SK-N-SH (cell line): ENCODE measurements at places on chromosomes 11 and 22.
A peak's percentile ranks its signal among the peaks of the same experiment; 100 is the strongest.

DNA sequence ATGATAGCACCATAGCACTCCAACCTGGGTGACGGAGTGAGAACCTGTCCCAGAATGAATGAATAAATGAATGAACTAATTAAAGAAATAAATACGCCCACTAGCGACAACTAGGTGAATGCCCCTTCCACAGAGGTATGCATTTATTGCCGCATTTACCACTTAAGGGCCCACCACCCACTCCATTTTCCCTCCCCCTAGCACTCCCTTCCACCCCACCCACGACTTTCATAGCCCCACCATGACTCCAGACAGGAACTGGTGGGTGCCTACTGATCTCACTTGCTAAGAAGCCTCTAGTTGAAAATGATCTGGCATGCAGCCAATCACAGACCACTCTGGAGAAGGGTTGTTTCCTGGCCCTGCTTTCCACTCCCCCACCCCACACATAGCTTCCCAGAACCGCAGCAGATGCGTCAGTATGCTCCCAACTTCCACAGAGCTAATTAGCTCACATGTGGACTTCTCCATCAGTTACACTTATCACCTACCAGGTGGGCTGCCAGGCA is 167.6 kb downstream of the WT1 start:
- DNase-seq: no peak

DNA sequence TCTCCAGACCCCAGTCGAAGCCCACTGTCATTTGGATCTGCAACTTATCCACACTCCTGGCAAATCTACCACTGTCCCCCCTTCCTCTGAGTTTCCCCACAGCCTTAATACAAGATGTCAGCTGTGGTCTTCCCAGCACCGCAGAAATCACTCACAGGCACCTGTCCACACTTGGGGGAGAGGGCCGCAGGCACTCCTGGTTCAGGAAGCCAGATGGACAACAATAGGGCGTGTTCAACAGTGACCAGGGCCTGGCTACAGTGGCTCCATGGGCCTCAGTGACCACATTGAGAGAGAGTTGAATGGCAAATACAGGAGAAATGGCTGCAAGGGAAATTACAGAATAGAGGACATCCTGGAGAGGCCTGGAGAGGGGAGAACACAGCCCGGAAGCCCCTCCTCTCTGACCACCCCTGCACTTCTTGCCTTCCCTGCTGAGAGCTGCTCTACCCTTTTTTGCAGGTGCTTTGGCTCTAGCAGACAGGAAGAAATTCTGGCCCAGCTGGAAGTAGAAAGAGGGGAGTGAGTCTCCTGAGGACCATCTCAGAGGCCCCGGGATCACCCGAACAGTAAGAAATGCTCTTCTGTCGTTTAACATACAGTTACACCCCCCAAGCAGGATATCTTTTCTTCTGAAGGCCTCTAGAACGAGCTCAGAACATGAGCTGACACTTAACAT is 164.6 kb downstream of the FEZ1 start:
- no peak for DNase-seq

GRCh38 chr22:48902983-48903650 is 924.6 kb downstream of the BRD1 start:
- DNase-seq: no peak

GRCh38 chr11:108788565-108789199 is 123.8 kb downstream of the DDX10 start:
- no peak for DNase-seq

- no peak for DNase-seq
These were observed 48.7 kb downstream of the CYTH4 start for GRCh38 chr22:37331034-37331428.

- DNase-seq: no peak
These were observed 333.7 kb upstream of the LUZP2 start for GRCh38 chr11:24163146-24163545.

DNA sequence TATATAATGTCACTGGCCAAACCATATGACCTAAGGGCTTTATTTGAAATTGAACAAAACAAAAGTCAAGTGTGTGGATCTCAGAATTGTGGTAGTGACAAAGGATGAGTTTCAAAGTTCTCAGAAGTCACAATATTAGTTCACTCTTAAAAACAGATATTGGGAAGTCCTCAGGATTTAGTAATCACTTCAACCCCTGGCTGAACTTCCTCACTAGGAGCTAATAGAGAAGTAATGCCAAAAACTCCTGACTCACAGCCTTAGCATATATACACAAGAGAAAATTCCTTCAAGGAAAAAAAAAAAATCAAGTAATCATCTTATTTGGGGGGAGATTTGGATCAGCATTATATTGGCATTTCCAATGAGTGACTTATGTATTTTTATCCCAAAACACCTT is 75.6 kb upstream of the APOA1 start:
- DNase-seq: no peak

- DNase-seq: no peak
These were observed 4.5 kb downstream of the OR10G7 start for GRCh38 chr11:124036666-124037065.

DNA sequence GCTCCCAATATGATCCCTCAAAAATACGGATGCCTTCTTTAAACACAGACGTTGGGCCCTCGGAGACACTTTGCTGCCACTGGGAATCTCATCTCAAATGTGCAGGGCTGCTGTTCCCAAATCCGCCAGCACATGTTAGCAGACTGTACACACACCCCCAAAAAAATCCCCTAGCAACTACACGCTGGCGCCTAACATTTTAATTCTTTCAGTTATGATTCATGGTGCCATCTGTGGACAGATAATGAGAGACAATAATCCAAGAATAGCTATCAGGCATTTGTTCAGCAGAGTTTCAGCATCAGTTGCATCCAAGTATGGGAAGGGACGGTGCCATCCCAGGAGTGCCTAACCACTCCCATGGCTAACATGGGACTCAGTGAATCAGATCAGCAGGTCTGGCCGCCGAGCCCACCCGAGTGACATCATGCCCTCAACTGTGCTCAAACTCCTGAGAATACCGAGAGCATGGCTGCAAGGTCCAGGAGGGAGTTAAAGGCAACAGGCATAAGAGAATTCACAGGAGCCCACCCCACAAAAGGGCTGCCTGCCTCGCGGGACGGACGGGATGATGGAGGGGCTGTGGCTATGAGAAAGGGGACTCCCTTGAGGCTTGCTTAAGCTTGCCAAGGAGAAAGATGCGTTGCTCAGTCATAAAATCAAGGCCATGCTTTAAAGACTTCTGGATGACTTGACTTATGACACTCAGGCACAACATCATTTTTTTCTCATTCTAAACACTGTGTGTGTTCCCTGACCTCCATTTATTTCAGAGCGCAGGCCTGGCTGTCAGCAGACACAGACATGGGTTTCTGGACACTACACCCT is 337.0 kb downstream of the SHANK2 start:
- no peak for DNase-seq

GRCh38 chr11:114197799-114198500 is 98.2 kb upstream of the NNMT start:
- no peak for DNase-seq

GRCh38 chr11:9148035-9148434 is 56.6 kb upstream of the SCUBE2 start:
- no peak for DNase-seq

GRCh38 chr11:121240650-121241303 is 51.8 kb upstream of the SC5D start:
- DNase-seq: peak; percentile 47

DNA sequence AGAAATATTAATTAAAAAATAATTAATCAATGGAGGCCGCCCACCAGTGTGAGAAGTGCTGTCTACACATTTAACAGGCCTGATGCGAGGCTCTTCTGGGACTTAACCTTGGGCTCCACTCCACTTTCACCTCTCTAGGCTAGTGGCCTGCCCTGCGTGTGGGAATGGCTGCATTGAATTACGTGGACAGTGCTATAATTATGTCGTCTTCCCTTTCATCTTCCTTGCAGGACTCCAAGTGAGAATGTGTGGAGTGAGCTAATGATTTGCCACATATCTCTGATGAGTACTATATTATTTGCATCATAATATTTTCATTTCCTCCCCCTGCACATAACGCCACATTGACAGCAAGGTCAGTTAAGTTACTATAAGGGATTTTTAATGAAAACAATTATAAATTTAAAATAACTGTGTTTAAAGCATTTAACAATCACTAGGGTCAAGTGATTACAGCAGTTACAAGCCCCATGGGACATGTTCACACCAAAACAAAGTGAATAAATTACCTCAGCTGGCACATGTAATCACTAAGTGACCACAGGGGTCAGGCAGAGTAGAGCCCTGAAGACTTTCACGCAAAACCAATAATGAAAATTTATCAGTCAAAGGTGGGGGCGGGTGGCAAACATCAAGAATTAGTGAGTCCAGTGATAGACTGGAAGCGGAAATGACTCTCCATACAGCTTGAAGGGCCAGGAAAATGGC is 63.5 kb downstream of the MPPED2 start:
- DNase-seq: no peak

- DNase-seq: no peak
These were observed 736.2 kb downstream of the BRD1 start for GRCh38 chr22:49091451-49091850.

- DNase-seq: no peak
These were observed 48.4 kb upstream of the C11orf58 start for GRCh38 chr11:16690086-16690485.

DNA sequence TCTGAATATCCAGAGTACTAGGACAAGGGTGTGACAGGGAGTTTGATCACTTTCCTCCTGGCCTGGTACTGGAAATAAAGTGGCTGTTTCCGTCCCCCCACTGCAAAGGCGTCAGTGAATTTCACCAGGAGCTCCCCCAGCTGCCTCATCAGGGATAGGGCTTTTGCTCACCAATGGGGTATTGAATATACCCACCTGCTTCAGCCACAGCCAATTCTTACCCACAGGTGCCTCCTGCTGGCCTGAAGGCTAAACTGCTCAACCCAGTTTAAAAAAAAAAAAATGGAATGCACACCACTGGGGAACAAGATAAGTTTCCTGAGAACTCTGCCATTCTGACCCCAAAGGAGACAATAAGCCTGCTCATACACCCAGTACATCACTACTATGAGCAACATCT is 65.3 kb upstream of the MS4A8 start:
- DNase-seq: no peak

GRCh38 chr22:43257549-43257948 is 70.6 kb upstream of the TTLL12 start:
- DNase-seq: no peak

GRCh38 chr11:115616971-115617370 is 112.8 kb upstream of the CADM1 start:
- no peak for DNase-seq

DNA sequence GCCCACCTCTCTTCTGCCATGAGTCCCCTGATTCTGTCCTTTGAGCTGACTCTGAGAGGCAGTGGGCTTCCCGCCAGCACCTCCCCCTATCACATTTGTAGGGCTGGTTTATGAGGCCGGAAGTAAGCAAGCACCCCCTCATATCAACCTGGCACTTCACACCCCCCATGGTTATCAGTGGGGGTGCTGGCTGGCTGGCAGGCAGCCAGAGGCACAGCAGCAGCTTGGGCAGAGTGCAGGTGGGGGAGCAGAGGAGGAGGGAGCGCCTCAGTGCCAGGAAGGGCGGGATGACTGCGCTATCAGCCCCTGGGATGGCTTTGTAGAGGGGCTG is 22.9 kb upstream of the CHRM4 start:
- no peak for DNase-seq

DNA sequence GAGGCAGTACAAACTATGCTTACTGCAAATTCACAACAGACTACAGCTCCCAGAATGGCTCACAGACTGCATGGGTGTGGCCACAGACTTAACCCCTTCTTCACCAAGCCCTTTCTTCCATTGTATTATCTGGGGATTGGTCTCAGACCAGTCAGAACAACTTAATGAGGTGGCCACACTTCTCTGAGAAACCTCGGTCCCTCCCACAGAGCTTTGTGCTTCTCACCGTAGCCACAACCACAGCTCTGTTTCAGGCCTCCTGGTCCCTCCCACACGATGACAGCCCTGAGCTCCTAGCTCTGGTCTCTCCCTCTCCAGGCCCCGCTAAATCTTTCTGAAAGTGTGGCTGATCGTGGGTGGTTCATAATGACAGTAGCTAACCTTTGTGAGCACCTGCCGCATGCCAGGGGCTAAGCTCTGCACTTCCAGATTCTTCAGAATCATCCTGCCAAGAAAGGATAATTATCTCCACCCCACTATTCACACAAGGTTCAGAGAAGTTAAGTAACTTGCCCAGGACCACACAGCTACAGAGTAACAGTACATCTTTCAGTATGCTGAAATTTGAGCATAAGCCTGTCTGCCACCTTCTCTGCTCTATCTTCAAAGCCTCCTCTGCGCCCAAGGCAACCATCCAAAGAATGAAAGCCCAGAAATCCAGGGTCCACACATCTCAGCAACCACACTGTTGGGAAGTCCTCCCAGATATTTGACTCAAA is 5.4 kb downstream of the PDE2A start:
- DNase-seq: no peak

- DNase-seq: peak; percentile 23
These were observed 11.0 kb downstream of the GATD1 start for GRCh38 chr11:766106-766935.

DNA sequence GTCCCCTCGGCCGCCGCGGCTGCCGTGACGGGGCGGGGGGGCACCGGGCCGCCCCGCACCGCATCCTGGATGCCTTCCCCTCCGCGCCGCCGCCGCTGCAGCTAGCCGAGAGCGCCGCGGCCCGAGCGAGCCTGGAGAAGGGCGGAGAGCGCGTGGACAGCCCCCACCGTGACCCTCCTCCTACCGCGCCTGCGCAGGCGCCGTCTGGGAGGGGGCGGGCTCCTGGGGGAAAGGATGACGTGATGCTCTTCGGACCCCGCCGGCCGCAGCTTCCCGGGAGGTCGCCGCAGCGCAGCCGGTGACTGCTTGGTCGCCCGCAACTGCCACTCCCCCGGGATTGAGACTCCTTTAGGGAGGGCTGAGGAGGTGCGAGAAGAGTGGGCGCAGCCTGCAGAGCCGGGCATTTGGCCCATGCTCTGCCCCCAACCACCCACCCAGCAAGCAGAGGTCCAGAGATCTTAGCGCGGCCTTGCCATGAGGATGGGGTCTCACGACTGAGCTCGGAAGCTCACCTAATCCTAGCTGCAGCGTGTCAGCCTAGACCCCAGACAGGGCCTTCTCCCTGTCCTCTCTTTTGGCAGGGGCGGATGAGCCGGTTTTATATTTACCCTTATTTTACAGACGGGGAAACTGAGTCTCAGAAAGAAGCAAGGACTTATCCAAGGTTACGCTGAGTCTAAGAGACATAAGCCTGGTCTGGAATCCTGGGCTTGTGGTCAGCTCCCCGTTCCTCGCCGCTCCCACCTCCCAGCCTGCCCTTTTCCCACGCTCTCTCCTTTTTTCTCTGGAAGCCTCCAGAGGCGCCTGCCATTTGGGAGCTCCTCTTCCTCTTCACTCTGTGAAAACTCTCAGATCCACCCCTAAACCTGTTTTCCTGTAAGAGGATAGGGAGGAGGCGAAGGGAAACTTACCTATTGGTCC is at the start of gene DENND5A:
Gene DENND5A (minus strand): TSS at position 140 of the 921 bp plus-strand sequence. CDS start 281 bp downstream, outside the sequence.
- DNase-seq: peak; percentile 100
